ENCODE measurements at places on chromosomes 12 and 14.

GRCh38 chr14:87468531-87468930 is 524.5 kb downstream of the GALC start:
- DNase-seq = no peak

DNA sequence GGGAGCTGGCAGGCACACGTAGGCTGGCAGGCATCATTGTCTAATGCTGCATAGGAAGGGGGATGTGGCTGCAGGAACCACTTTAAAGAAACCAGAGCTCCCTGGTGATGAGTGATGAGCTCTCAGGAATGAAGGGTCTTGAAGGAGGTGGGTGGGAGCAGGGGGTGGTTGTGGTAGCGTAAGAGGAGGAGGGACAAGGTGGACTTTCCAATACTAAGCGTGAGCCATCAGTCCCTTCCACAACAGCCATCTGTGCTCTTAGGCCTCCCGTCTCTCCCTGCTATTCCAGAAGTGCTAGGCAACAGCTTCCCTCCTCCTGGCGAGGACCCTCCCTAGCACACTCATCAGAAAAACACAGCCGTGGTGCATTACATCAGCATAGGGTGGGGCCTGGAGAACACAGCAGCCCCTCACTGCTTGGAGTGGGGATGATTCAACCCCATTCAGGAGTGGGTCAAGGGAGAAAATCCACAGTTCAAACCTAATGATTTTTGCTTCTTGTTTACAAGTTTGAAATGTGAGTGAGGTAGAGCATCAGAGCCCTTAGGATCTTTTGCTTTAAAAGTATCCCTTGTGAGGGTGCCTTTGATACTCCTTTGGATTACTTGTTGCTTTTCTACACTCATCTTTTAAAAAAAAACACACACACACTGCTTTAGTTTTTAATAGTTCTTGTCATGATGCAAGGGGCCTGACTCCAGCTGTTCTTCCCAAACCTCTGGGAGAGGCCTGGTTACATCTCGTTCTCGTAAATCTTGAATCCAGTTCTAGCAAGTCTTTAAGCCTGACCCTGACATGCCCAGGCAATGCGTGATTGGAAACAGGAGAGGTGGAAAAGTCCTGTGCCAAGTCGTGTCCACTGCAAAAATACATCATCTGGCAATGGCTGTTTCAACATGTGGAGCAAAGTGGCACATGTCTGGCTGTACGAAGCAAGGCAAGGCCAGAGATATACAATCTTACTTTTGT is 356.4 kb upstream of the DDHD1 start:
- no peak for DNase-seq

- no peak for DNase-seq
Measured at GRCh38 chr14:99479906-99480869, at the start of gene SETD3. Gene SETD3 (minus strand): TSS chr14:99480859. CDS start chr14:99465805, 15,054 bp downstream.

DNA sequence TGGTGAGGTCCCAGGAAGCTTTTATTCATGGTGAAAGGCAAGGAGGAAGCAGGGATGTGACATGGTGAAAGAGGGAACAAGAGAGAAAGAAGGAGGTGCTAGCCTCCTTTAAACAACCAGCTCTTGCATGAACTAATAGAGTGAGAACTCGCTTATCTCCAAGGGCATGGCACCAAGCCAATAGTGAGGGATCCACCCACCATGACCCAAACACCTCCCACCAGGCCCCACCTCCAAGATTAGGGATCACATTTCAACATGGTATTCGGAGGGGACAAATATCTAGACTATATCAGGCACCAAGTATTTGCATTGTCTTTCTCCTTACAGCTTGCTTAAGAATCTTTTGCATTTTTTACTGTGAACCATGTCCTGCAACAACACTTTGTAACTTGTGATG is 91.9 kb upstream of the DHRS4 start:
- no peak for DNase-seq

- no peak for DNase-seq
Measured at GRCh38 chr14:22580625-22581024, 8.4 kb downstream of the DAD1 start.

GRCh38 chr12:27821259-27821973 is 41.4 kb upstream of the MANSC4 start:
- no peak for DNase-seq

DNA sequence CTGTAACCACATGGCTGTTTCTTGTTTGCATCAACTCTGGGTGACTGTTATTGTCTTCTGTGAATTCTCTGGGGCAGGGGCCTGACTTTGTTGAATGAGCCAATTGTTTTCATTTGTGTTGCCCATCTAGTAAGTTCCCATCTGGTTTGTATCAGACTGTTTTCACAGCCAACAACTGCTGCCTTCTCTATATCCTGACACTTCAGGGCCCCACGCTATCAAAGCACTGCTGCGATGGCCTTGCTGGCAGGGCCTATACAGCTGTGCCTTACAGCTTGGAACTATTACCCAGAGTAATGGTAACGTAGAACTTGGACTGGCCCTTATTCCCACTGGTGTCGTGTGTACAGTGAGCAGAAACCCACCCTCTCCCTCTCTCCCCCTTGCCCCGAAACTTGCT is 104.3 kb upstream of the DACT1 start:
- DNase-seq = no peak

- no peak for DNase-seq
Measured at GRCh38 chr12:115749071-115749841, 528.2 kb downstream of the MED13L start.

GRCh38 chr14:61290701-61291100 is 9.6 kb upstream of the TMEM30B start:
- DNase-seq = no peak

DNA sequence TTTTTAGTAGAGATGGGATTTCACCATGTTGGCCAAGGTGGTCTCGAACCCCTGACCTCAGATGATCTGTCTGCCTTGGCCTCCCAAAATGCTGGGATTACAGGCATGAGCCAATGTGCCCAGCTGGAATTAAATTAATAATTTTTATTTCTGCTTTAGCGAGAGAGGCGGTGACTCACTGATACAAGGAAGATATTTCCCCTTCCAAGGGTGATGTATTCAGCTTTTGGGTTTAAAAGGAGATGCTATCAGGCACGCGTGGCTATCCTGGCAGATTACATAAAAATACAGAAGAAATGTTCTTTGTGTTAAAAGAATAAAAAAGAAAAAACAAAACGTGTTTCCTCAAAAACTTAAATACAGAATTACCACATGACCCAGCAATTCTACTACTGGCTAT is 12.4 kb upstream of the P2RX7 start:
- DNase-seq = no peak

GRCh38 chr14:22314183-22314820 is 274.7 kb downstream of the DAD1 start:
- DNase-seq = no peak

DNA sequence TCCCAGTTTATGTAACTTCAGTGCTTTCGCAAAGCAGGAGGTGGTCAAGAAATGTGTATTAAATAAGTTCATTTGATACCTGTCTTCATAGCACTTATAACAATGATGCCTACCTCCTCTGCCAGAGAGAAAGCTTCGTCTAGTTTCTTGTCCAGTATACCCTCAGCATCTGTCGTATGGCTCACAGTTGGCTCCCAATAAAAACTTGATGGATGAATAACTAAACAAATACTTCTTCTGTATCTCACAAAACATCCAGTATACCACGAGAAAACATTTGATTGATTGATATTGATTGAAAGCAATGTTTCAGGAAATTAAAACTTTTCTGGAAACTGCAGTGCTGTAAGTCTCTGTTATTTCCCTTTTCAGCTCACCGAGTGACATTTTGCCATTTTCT is 26.9 kb upstream of the PTGDR start:
- DNase-seq = no peak

Data from cortex of kidney (tissue), 1 donor.